ENCODE measurements at places on chromosomes 6 and 20.

- no peak for DNase-seq
These were observed 569.1 kb upstream of the ID4 start for GRCh38 chr6:19268117-19268516.

GRCh38 chr6:9795880-9796279 is 619.0 kb downstream of the TFAP2A start:
- no peak for DNase-seq

DNA sequence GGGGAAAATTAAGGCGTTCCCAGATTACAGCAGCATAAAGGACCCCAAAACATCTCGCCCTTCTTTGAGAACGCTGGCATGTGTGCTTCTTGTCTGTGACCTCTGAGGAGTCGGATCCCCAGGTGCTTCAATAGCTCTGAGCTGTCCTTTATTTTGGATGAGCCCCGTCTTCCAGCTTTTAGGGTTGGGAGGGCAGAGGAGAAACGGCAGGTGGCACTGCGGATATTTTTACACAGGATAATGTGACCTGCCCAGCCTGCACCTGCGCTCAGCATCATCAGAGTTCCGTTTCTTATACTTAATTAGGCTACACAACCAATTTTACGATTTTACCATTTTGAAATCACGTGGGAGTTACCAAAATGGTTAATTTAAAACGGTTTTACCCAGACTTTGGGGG is 147.7 kb upstream of the RPS6KA2 start:
- DNase-seq, result peak; percentile 24

DNA sequence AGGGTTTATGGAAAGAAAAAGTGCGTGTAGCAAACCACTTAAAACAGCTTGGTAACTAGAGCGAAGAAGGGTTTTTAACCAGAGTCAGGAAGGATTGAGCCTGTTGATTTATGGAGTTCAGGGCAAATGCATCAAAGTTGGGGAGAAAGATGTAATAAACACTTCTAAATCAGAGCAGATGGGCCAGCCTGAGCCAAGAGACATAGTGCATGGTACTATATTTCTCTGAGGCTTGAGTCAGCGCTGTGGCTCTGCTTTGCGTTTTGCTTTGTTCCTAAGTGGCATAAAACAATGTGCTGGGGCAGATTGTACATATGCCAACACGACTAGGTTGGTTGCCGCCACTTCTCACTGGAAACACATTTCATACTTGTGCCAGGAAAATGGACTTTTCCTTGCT is 111.3 kb downstream of the BCKDHB start:
- DNase-seq, result no peak

DNA sequence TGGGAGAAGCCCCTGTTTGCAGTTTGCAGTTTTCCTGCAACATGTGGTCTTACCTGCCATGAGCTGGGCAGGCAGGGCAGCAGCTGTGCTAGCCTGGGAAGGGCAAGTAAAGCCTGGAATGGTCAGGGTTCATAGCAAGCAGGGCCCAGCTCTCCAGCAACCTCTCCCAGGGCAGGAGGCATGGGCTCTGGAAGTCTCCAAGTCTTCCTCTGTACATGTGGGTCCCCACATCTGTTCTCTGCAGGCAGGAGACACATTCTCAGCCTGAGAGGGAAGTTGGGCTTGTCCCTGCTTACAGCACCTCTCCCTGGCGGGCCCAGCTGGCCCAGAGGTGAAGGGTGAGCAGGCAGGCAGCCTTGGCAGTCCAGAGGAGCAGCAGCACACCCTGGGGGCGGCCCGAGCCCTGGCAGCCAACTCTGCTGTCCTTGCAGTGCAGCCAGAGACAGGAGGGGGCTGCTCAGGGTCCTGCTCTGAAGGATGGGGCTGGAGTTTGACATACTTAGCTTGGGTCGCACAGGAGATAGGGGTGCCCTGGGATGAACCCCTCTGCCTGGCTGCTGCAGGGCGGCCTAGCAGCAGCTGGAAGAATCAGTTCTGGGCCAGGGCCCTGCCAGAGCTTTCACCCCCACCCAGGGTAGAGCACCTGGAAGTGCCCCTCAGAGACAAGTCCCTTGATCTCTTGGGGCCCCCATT is 176.0 kb downstream of the MRPL14 start:
- DNase-seq, result peak; percentile 91

DNA sequence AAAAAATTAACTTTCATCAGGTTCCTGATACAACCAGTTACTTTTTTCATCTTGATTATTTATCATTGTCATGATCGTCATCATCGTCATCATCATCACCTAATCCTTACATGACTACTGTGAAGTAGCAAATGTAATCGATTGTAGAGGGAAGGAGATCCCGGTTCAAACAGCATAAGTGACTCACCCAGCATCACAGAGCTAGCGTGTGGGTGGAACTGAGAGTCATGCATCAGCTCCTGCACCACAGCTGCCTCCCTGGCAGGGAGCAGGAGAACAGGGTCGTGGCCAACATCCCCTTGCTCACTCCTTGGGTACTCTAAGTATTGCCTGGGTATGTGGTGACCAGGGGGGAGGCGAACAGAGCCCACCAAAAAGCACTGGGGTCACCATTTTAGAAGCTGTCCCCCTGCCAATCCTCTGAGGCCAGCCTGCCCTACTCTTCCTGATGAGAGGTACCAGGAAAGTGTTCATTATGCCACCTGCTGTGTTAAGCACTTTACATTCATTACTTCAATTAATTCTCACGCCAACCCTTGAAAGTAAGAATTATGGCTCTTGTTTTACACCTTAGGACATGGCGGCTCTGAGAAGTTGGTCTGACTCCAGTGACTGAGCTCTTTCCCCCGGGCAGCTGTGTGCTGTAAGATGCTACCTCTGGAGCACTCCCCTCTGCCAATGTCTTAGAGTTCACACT is 425.2 kb downstream of the CD83 start:
- DNase-seq, result peak; percentile 25

- DNase-seq, result no peak
These were observed 47.7 kb downstream of the CBFA2T2 start for GRCh38 chr20:33537608-33538007.

GRCh38 chr6:98116455-98116854 is 717.9 kb upstream of the POU3F2 start:
- no peak for DNase-seq

DNA sequence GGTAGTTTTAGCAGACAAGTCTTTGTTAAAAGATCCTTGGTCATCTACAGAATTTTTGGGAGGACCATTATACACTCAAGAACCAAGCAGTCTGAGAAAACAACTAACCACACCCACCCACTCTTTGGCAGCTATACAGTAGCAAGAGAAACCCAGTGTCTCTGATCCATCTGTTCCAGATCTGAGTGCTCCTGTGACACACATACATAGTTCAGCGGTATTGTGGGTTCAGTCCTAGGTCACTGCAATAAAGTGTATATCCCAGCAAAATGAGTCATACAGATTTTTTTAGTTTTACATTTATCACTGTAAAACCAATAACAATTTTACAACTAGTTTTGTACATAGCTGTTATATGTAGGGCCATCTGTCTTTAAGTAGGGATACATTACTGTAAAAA is 47.4 kb upstream of the PAK5 start:
- no peak for DNase-seq

DNA sequence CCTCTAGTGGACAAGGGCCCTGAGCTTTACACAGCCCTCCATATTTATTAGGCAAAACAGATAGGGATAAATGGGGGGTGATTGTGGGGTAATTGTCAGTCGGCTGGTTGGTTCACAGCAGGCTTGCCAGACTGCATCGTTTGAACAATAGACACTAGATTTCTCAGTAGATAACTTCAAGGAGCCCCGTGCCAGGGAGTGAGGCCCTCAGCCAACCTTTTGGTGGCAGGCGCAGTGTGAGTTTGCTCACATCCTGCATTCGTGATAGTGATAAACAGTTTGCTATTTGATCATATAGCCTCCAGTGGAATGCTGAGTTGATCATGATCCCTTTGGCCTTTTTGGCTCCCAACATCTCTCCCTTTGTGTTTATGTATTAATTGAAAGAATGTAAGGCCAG is 3.6 kb upstream of the ABHD12 start:
- no peak for DNase-seq

- DNase-seq, result no peak
These were observed 6.0 kb downstream of the NUP153 start for GRCh38 chr6:17700421-17701416.

- no peak for DNase-seq
These were observed 24.9 kb downstream of the ZBP1 start for GRCh38 chr20:57595041-57596030.

- peak; percentile 63 for DNase-seq
These were observed 728 bp downstream of the ITPR3 start for GRCh38 chr6:33621711-33622388.

- DNase-seq, result no peak
These were observed 81.7 kb upstream of the SHLD1 start for GRCh38 chr20:5668529-5668868.

DNA sequence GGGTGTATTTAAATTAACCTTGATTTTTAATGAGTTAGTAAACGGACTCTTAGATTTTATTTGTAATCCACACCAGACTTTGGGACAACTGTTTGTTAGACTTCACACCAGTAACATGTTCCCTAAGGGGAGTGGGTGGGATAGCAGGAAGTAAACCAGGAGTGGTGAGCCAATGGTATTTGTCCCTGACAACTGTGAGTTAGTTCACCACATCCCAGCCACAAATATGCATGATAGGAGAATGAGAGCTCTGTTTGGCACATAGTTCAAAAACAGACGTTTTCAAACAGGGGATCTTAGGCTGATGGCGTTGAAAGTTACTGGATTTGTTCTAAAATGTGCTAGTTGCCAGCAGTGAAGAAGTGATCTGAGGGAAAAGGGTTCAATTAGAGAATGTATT is 18.7 kb upstream of the COL10A1 start:
- peak; percentile 28 for DNase-seq

GRCh38 chr20:6036213-6036612 is 17.6 kb downstream of the LRRN4 start:
- DNase-seq, result no peak

GRCh38 chr6:122200440-122200839 is 199.0 kb upstream of the HSF2 start:
- no peak for DNase-seq

- no peak for DNase-seq
These were observed 400.7 kb downstream of the ZFAND3 start for GRCh38 chr6:38220069-38220723.

DNA sequence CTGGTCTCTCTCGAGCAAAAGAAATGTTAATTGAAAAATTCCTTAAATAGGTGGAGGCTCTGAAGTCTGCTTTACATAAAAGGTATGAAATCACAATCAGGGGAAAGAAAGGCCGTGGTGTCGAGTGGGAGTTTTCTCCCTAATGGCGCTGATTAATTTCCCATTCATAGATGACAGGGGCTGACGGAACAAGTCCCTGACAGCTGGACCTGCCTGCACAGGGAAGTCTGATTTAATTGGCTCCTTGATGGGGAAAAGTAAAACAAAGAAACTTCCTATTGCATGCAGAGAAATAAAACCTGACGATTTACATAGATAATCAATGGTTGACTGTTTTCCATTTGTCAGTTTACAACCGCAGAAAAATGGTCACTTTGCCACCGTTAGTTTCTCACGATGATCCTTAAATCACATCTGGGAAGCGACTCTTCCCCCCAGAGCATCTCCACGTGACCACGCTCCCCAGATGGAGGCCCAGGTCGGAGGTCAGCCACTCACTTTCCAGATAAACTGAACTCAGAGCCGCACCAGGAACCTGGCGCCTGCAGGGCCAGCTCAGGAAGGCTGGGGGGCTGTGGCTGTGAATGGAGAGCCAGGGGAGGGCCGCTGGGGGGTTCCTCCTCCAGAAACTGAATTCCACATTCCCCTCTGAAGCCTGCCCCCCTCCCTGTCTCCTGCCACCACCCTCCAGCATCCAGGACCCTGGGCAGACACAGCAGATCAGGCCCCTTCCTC is 55.3 kb downstream of the DLL1 start:
- no peak for DNase-seq

GRCh38 chr6:10140824-10141223 is 274.1 kb downstream of the TFAP2A start:
- no peak for DNase-seq

DNA sequence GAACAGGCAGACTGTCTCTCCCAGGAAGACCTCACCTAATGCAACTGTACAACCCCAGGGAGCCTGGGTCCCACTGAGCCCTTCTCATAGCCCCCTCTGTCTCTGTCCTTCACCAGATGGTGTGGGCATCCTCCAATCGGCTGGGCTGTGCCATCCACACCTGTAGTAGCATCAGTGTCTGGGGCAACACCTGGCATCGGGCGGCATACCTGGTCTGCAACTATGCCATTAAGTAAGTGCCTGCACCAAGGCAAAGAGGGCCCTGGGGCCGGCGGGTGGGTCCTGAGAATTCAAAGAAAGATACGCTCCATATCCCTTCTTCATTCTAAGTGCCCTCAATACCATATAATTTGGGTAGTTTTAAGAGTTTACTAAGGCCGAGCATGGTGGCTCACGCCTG is 8.3 kb downstream of the R3HDML start:
- DNase-seq, result no peak

DNA sequence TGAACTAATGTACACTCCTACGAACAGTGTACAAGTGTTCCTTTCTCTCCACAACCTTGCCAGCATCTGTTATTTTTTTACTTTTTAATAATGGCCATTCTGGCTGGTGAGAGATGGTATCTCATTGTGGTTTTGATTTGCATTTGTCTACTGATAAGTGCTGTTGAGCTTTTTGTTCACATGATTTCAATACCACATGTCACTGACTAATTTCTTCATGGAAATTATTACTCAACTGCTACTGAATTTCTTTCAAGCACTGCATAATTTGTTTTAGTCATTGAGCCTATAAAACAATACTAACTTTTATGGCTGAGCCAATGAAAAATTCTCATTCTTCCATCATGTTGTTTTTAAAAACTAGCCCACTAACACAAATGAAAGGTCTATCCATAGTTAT is 115.4 kb downstream of the FRK start:
- DNase-seq, result no peak

- no peak for DNase-seq
These were observed 345.5 kb downstream of the CD83 start for GRCh38 chr6:14463110-14463509.

DNA sequence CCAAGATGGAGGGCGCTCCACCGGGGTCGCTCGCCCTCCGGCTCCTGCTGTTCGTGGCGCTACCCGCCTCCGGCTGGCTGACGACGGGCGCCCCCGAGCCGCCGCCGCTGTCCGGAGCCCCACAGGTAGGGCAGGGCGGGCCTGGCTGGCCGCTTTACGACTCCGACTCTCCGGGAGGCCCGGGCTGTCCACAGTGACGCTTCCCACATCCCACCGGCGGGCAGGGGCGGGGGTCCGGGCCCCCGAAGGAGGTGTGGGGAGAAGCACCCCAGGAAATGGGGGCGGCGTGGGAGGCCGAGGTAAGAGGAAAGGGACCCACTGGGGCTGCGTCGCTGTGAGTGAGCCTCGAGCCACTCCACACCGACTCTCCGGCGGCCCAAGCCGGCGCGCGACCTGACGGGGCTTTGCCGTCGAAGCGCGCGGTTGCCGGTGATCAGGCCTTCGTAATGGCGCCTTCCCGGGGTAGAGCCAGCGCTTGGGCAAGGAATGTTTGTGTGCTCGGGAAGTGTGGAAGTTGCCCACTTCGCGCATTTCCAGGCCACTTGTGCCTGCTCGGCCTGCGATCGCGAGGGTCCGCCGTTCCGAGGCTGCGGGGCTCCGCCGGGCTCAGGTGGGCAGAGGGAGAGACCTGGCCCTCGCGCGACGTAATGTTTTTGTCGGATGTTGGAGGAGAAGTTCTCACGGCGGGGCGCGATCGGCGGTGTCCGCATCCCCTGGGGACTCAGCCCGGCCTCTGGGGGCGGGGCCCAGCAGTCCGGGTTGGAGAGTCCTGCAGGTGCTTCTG is 427 bp downstream of the GINM1 start:
- peak; percentile 48 for DNase-seq

GRCh38 chr20:51346686-51347485 is 195.6 kb downstream of the NFATC2 start:
- DNase-seq, result no peak

GRCh38 chr6:118659513-118660217 is 8.3 kb upstream of the CEP85L start:
- no peak for DNase-seq

All from Calu3 (cell line).